Stimulated activated CD8-positive, alpha-beta memory T cell treated with anti-CD3 and anti-CD28 coated beads, Interleukin-12 subunit alpha, Interleukin-12 subunit beta, amount 100 ng/mL, for 1 hour (primary cell): ENCODE measurements at places on chromosomes 11 and 22.

GRCh38 chr11:2926611-2927051 lies 2.6 kb downstream of the PHLDA2 start:
- DNase-seq: no peak

- no peak for DNase-seq
These were observed 1.7 kb downstream of the YAP1 start for GRCh38 chr11:102111787-102112508.

GRCh38 chr11:108324587-108324986 lies 101.7 kb downstream of the ATM start:
- no peak for DNase-seq

- no peak for DNase-seq
These were observed 108.6 kb upstream of the RASSF10 start for GRCh38 chr11:12900496-12900895.

GRCh38 chr22:42347281-42347824 lies 76.9 kb upstream of the TCF20 start:
- DNase-seq: no peak

DNA sequence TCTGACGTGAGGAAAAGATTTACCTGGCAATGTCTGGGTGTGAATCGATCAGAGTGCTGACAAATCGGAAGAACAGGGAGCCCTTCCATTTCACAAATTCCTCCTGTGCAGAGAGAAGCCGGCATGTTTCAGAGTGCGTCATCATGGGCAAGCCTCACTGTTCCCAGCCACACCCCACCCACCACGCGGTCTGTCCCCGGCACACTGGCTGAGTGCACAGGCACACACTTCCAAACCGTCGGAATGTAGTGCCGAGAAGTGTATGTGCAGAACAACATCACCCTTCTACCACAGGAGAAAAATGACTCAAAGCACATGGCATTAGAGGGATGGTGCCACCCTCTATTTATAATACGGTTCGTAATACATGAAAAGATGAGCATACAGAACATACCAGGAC lies 47.5 kb downstream of the NCAPD3 start:
- no peak for DNase-seq

DNA sequence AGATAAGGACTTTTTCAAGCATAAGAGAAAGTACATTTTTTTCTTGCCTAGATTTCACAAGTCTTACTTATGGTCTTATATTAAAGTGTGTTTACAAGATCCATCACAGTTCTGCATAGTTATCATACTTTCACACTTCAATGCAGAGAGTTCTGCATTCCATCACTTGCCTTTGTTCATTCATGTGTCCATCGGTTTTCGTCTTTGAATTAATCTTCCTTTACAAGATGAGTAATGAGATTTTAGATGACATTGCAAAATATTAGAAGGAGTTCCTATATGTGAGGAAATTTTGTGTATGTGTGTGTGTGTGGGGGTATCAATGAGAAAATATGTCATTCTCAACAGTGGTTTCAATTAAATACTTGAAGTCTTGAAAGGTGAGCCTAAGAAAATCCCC lies 98.1 kb upstream of the GUCY1A2 start:
- no peak for DNase-seq

DNA sequence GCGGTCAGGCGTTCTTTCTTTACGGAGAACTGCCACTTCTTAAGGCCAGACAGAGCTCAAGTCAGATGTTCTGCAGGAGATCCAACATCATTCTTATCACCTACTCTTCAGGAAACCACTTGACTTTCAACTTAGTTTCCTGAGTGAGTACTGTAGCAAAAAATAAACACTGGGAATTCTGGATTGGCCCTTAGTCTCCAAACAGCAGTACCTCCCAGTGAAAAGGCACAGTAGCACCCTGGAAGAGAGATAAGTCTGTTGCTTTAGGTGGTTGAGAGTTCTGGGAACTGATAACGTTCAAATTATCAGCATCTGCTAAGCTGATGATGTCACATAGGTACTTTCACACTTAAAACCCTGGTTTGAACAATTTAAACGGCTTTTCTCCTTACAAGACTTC lies 971.8 kb upstream of the TENM4 start:
- no peak for DNase-seq

- DNase-seq: no peak
These were observed 31.1 kb downstream of the SDHAF2 start for GRCh38 chr11:61460986-61461385.

DNA sequence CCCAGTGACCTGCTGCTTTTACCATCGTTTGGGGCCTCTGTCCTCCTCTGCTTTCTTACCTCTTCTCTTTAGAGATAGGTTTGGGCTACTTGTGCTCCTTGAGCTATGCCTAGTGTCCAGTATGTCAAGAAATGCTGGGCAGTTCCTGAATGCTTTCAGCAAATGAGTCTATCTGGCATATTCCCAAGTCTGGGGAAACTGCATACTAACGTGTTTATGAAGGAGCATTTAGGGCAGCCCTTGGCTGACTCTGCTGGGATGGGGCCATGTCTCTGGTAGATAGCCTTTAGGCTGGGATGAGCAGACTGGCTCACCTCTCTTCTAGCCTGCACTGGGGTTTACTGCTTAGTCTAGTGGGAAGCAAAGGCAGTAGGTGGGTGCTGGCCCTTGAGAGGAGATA lies 43.7 kb upstream of the SUSD2 start:
- DNase-seq: no peak

DNA sequence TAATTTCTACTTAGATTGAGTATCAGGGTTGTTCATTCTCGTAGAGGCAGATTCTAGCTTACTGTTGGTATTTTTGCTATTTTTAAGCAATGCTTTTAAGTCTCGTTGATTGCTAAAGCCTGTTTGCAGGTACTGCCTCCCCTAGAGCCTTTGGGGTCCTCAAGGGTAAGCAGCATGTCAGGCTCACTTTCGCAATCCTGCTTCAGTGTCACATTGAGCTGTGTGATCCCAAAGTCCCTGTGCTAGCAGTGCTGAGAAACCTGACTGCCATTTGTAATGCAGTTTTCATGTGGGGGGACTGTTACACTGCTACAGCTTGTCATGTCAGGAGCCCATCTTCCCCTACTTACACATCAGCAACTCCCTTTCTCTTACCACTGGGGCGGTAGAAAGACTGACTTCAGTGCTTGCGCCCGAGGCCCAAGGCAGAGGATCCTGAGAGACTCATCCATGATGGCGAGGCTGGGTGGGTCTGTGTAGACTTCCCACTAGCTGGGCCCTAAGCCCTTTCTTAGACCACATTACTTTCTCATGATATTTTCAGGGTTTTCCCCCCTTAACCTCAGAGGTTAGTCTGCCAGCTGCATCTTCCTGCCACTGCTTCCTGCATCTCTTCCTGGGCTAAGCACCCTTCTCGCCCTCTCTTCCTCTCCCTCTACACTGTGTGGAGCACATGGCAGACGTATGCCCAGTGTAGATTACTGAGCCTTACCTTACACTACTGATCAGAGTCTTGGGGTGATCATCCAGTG lies 40.8 kb upstream of the ST14 start:
- no peak for DNase-seq
